ENCODE measurements at places on chromosomes 11 and 22.

DNA sequence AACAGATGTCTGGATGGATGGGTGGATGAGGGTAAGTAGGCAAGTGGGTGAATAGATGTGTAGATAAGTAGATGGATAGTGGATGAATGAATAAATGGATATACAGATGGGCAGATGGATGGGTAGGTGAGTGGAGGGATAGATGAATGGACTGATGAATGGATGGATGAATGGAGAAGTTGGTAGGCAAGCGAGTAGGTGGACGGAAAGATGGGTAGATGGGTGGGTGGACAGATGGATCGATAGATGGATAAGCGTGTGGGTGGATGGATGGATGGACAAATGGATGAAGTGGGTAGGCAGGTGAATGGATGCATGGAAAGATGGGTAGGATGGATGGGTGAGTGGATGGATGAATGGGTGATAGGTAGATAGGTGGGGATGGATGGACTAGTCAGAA, 393.2 kb downstream of the SHANK2 start:
- no peak for DNase-seq

GRCh38 chr11:69052343-69053168, 3.8 kb downstream of the TPCN2 start:
- no peak for DNase-seq

DNA sequence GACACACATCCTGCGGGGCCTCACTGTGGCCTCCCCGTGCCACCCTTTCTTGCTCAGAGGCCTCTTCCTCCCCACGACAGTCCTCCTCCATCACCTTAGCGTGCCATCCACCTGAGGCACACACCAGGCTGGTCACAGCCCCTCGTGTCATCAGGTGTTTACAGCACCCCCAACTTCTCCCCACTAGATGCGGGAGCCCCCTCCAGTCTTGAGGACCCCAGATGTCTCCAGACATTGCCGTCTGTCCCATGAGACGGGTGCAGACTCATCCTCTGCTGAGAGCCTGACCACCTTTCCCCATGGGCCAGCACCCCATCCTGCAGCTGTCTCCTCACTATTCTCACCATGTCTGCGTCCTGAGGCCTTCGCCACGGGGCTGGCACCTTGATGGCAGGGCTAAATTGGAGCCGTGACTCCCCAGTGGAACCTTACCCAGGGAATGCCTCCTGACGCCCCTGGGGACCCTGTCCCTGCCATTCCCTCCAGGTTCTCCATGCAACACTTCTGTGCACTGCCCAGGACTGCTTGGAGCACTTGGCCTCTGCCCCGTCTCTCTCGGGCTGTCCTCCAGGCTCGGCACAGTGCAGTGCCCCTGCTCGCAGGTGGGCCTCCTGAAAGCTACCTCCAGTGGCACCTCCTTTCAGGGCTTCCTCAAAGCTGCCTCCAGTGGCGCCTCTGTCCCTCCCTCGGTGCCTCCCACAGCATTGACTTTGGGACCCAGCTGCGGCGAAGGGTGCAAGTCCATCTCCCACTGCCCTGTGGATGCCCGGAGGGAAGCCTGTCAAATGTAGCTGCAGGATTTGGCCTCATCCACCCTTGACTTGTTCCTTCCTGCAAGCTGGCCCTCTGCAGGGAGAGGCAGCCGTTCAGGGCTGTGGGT, 1386.8 kb downstream of the BRD1 start:
- no peak for DNase-seq

DNA sequence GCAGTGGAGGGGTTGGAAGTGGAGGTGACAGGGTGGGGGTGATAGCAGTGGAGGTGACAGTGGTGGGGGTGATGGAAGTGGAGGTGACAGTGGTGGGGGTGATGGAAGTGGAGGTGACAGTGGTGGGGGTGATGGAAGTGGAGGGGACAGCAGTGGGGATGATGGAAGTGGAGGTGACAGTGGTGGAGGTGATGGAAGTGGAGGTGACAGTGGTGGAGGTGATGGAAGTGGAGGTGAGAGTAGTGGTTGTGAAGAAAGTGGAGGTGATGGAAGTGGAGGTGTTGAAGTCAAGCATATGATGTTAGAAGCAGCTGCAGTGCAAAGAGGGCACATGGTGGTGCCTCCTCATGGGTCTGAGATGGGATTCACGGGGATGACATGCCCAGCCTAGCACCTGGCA, 141.5 kb downstream of the CACNA1I start:
- no peak for DNase-seq

- peak; percentile 81 for DNase-seq
Measured at GRCh38 chr11:96200243-96200642, 142.8 kb downstream of the MAML2 start.

- DNase-seq = no peak
Measured at GRCh38 chr11:111574373-111575225, 27.6 kb upstream of the SIK2 start.

- DNase-seq = no peak
Measured at GRCh38 chr11:68978931-68979594, 1.7 kb downstream of the MRGPRD start.

DNA sequence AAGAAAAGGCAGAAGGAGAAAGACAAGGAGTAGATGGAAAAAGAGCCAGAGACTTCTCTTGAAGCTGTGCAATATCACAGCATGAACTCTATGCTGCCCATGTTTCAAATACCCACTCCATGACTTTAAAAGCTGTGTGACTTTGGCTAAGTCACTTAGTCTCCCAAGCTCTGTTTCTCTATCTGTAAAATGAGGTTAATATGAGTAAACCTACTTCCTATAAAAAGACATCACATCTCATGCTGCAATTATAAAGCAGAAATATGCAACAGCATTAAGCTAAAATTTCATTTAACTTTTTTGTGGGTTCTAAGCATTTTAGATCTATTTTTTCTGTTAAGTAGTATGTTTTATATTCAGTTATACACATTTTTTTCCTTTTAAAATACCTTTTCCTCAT, 11.6 kb downstream of the DGCR2 start:
- DNase-seq = no peak

Measured in astrocyte of the spinal cord (primary cell).